ENCODE measurements at places on chromosomes 4 and X. TPM values are rescaled to one million over a fixed set of nuclear protein-coding genes. Genes with fewer than 3 reads are reported as not detected.

CT45A5 gene
- not detected for total RNA-seq

DRD5 gene
- total RNA-seq = not detected

ANOS1 gene
- total RNA-seq = not detected

HERC5 gene
- total RNA-seq = 0.23 TPM

OTC gene
- not detected for total RNA-seq

PABPC1L2A gene
- not detected for total RNA-seq

HSFX4 gene
- total RNA-seq = not detected

DNA sequence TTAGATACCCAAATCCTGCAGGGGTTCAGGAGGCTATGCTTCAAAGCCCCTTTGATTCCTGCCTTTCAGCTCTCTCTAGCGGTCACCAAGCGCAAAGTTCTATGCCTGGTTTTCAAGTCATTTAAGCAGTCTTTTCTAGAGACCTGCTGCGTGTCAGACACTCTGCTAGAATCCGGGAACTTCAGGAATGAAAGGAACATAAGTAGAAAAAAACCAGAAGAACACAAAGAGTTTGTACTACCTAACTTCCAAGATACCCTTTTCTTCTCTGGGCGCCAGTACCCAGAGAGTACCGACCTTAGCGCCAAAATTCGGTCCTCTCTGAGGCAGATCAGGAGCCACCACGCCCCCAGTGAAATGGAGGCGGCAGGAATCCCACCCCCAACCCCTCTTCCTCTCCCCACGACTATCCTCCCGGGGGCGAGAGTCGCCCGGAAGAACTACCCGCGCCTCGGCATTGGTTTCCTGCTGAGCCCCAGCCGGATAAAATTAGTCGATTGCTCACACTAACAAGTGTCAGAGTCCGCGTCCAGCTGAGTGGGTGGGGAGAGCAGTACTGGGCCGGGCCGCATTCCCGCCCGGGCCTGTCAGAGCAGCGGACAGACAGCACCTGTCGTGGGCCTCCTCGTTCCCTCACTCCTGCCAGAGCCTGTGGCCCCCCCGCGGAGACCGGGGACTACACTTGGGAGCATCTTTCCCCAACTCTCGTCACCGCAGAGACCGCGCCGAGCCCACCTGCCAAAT lies 78.8 kb downstream of the RLIM start:
- DNase-seq = peak; percentile 64

- no peak for DNase-seq
These were observed 8.9 kb upstream of the ZNF518B start for GRCh38 chr4:10466161-10466560.

DNA sequence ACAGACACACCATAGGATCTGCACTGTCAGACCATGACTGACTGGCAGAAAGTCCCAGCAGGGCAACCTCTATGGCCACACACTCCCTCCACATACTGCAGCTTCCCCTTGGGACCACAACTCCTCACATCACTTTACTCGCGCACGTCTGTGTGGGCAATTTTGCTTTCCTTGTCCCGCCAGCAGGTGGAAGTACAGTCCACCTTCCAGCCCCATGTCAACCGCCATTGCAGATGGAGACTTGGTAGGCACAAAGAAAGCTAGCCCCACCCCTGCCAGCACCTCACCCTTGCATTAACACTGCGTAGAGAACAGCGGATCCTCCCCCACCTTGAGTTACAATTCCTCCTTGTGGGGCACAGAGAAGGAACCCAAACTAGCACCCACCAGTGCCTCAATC lies 74.4 kb upstream of the NAP1L2 start:
- no peak for DNase-seq

- DNase-seq = no peak
These were observed 6.3 kb downstream of the RAP1GDS1 start for GRCh38 chr4:98267498-98267897.

DNA sequence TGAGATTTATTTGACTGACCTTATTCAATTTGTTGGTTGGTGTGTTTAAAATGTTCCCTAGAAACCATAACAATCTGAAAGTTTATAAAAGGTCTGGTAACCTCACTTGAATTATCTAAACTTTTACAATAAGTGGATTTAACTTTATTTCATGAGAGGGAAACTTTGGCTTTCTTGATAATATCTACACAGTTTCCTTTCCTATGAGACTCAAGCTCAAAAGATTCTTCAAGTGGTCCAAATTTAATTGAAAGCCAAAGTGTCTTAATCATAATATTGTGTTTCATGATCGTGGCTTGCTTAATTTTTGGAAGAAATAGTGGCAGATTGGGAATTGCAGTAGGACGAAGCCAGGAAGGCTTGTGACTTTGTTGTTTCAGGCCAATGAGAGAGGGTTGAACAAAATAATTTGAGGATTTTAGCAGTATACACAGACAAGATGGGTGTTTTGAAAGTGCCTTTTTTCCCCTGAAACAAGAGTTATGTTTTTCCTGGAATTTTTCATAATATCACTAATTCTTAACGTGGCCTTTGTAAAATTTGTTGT lies 55.0 kb downstream of the PHEX start:
- DNase-seq = no peak

GRCh38 chr4:53321151-53321983 lies 44.5 kb downstream of the SCFD2 start:
- DNase-seq = no peak

DNA sequence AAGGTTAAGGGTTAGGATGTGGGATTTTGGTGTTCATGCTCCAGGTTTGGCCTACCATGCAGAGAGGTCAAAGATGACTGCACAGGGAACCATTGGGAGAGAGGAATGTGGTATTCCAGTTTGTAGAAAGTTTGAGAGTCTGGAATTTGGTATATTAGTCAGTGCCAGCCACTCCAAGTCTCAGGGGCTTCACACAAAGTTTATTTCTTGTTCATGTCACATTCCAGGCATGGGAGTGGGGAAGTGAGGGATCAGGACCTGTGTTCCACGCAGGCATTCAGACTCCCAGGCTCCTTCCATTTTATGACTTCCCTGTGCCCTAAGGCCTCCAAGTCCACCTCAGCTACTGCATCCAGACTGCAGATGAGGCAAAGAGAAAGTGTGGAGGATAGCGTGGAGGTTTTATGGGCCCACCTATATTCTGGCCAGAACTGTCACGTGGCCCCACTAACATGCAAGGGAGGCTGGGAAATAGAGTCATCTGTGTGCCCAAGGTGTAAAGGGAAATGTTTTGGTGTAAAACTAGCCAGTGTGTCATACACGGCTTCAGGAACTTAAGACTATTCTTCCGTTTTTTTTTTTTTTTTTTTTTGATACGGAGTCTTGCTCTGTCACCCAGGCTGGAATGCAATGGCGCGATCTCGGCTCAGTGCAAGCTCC lies 140.6 kb upstream of the SCML1 start:
- DNase-seq = no peak

DNA sequence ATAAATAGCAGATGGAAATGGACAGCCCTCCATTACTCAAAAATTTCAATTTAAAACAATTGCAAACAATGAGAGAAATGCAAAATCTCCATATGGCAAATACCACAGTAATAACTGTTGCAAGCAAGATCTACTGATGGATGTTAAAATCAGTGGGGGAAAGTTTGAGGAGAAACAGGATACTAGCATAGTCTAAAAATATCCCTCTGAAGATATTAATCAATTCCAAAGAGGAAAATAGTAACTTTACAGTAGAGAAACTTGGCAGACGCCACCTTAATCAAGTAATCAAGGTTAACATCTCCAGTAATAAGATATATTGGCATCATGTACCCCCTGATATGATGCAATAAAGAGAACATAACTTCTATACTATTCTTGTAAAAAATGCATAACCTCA lies 344.8 kb downstream of the ZNF674 start:
- DNase-seq = no peak

GRCh38 chr4:142557239-142557801 lies 288.8 kb downstream of the INPP4B start:
- no peak for DNase-seq

GRCh38 chr4:177271091-177271490 lies 38.6 kb upstream of the NEIL3 start:
- DNase-seq = no peak

Data from HT-29 (cell line).